HEK293T (cell line): ENCODE measurements at places on chromosomes 3 and 15.

DNA sequence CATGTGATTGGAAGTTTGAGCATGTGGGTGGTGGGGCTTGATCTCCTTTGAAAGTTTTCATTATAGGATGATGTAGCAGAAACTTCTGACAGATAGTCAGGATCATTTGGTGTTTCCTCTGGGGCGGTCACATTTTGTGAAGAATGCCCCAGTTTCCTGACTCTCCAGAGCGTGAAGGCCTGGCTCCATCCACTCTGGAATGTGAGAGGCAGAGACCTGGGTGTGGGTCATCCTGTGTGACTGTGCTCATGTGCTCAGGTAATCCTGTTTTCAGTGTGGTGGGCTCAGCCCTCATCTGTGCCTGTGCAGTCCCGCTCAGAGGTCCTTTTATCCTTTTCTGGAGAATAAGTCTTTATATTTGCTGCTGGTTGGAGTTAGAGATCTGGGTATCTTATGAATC lies 81.0 kb downstream of the RGMA start:
- no peak for DNase-seq

GRCh38 chr3:100982710-100983109 lies 10.5 kb downstream of the ABI3BP start:
- no peak for DNase-seq

DNA sequence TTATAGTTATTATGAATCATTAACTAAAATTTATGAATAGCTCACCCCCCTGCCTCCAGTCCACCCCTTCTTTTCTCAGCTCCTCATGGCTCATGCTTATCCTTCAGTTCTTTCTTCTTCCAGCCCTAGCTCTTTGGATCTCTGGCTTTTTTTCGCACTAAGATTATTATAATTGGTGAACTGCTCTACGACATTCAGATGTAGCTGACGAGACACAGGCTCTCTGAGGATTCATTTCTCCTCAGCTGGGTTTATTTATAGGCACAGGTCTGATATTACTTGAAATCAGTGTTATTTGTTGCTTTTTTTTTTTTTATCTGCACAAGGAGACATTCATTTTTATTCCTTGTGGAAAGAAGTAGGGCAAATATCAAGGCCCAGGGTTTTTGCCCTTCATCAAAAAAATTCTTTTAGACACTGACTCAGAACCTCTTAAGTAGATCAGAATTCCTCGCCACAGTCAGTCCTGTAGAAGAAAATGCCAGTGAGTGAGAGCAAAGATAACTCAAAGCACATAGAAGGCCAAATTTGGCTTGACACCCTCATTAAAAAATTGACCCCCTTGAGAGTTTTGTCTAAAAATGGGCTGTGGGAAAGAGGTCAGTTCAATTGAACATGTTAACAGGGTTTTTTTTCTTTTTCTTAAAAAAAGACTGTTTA lies 106.6 kb downstream of the MYH15 start:
- no peak for DNase-seq

DNA sequence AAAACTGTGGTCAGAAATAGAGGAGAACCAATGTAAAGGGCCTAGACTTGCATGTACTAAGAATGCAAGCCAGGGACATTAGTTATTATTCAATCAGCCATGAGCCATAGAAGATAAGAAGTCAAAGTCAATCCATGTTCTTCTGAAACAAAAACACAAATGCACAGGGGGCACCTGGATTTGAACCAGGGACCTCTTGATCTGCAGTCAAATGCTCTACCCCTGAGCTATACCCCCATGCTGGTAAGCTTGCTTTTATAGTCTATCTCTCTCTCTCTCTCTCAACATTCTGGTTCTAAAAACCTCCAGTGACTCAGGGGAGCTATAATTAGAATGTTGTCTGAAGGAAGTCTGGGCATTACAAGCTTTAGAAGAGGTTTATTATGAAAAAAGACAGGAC lies 85.6 kb upstream of the ACP3 start:
- no peak for DNase-seq

DNA sequence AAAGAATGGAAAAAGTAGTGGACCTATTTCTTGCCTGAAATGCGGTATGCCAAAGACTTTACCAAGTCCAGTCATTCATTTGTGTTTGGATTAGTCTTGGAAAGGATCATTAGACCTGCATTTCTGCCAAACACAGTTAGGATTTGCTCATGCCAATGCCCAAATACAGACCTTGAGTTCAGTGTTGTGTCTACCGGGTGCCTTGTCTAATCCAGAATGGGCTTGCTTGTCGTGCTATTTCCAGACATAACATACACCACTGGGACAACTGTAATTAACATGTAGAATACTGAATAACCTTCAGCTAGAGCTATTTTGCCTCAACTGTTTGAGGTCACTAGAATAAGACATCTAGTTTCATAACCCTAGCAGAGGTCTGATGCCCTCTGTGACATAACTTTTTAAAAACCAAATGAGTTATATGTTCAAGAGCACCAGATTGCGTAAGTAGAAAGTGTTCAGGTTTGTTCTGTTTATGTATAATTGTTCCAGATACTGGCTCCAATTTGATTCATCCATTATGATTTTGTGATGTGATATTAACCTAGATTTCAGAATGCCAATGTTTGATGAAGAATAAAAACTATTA lies 145.3 kb upstream of the DPH6 start:
- DNase-seq: no peak
